ENCODE measurements at places on chromosomes 6 and 20. TPM values are rescaled to one million over a fixed set of nuclear protein-coding genes. Genes with fewer than 3 reads are reported as not detected.

The CALHM4 gene
- total RNA-seq: not detected

The TPD52L2 gene
- 58.2 TPM for total RNA-seq

The RIMS1 gene
- total RNA-seq: 4.5 TPM

The STX11 gene
- total RNA-seq: not detected

The MKKS gene
- total RNA-seq: 21.1 TPM

The ADGB gene
- not detected for total RNA-seq

The RPS10 gene
- 1,641 TPM for total RNA-seq

The TSPO2 gene
- not detected for total RNA-seq

The PLCB1 gene
- total RNA-seq: 13.7 TPM

The JPH2 gene
- 0.07 TPM for total RNA-seq

The CDC25B gene
- total RNA-seq: 47.5 TPM

The RIPOR3 gene
- 0.44 TPM for total RNA-seq

The C6orf132 gene
- total RNA-seq: 0.14 TPM

The RNF39 gene
- total RNA-seq: not detected

The PLCG1 gene
- total RNA-seq: 320 TPM

The EPB41L2 gene
- 114 TPM for total RNA-seq

The HLA-DRB1 gene
- 0.84 TPM for total RNA-seq

The RAET1G gene
- total RNA-seq: not detected

The MMS22L gene
- total RNA-seq: 37.5 TPM

The C2 gene
- 1.2 TPM for total RNA-seq

The OR12D3 gene
- not detected for total RNA-seq

The ZNF343 gene
- total RNA-seq: 9.1 TPM

The SAMD3 gene
- 0.73 TPM for total RNA-seq

The SAYSD1 gene
- total RNA-seq: 13.5 TPM

The MEI4 gene
- 0.44 TPM for total RNA-seq

The RIPOR2 gene
- total RNA-seq: 2.9 TPM

The OR2J3 gene
- not detected for total RNA-seq

The PPP1R16B gene
- 0.57 TPM for total RNA-seq

The NR2E1 gene
- not detected for total RNA-seq

The NOX3 gene
- total RNA-seq: not detected

The FAXC gene
- 26.7 TPM for total RNA-seq

The FUCA2 gene
- 48.9 TPM for total RNA-seq

The CFAP61 gene
- total RNA-seq: 1.7 TPM

The LAMA2 gene
- total RNA-seq: 0.47 TPM

The RBPJL gene
- total RNA-seq: not detected

The TREML4 gene
- not detected for total RNA-seq

The THEMIS gene
- not detected for total RNA-seq

The BPIFB1 gene
- total RNA-seq: not detected

The BHLHE23 gene
- total RNA-seq: not detected

The MUC22 gene
- total RNA-seq: not detected

The AARS2 gene
- total RNA-seq: 32.1 TPM

The LY6G5B gene
- 24.2 TPM for total RNA-seq

The DSP gene
- total RNA-seq: 9.4 TPM

The BCL2L1 gene
- total RNA-seq: 74.3 TPM

The RRBP1 gene
- total RNA-seq: 46.7 TPM

The ADGRG6 gene
- 78.9 TPM for total RNA-seq

The FERMT1 gene
- not detected for total RNA-seq

The LST1 gene
- total RNA-seq: not detected

The RAB23 gene
- total RNA-seq: 21.1 TPM

The KIAA1755 gene
- 9.5 TPM for total RNA-seq

The YTHDF1 gene
- total RNA-seq: 59.0 TPM

The PBOV1 gene
- not detected for total RNA-seq

The MPIG6B gene
- not detected for total RNA-seq

The HSPA1L gene
- 1.5 TPM for total RNA-seq

The CTAGE9 gene
- not detected for total RNA-seq

The CST7 gene
- not detected for total RNA-seq

The KHDC1L gene
- total RNA-seq: not detected
